Effector memory CD4-positive, alpha-beta T cell (primary cell): ENCODE measurements at places on chromosomes 12 and 14.

DNA sequence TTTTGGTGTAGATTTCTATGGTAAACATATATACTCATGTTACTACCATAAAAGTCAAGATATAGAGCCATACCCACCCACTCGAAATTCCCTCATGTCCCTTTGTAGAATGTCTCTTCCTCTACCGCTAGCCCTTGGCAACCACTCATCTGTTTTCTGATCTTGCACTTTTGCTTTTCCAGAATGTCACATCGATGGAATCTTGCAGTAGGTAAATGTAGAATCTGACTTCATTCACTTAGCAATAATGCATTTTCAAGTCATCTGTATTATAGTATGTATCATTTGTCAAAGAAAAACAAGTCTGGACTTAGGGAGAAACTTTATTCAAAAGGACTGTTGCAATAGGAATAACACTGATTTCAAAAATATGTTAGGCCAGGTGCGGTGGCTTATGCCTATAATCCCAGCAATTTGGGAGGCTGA lies 19.3 kb upstream of the CLEC2D start:
- no peak for DNase-seq

GRCh38 chr14:29462321-29462720 lies 465.3 kb downstream of the PRKD1 start:
- no peak for DNase-seq

DNA sequence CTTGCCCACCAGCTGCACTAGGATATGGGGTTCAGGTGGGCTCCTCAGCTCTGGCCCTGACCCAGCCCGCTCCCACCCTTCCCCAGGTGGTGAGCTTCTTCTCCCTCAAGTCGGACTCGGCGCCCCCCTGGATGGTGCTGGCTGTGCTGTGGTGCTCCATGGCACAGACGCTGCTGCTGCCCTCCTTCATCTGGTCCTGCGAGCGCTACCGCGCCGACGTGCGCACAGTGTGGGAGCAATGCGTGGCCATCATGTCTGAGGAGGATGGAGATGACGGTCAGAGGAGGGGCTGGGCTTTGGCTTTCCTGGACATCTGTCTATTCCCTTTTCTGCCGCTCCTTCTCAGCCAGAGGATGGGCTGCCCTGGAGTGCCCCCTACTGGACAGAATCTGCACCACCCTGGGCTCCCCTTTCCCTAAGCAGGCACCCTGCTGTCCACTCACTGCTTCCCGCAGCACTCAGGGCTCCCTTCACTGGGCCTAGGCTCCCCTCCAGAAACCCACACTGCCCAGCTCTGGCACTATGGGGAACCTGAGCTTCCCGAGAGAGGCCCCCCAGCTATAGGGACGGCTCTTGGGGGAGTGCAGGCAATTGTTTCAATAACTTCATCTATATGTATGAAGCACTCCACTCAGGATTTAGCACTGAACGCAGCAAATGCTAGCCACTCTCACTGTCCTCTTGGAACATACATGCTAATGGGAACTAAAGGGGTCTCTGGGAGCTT lies 2.6 kb upstream of the P3H3 start:
- peak; percentile 67 for DNase-seq

DNA sequence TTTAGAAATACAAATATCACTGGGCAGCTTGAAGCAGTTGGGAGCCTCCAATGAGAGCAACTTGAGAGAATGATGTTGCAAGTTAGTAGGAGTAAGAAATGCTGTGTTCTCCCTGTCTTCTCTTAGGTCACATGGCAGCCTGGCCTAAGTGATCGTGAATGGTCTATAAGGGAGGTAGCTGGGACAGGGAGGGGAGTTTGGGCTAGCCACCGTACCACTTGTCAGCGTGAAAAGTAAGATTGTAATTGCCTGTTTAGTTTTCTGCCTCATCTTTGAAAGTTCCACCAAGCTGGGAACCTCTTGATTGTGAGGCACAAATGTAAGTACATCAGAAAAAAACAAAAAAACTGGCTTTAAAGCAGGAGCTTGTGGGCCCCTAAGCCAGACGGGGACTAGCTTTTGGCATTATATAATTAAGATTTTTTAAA lies 36.4 kb downstream of the MDM2 start:
- no peak for DNase-seq

DNA sequence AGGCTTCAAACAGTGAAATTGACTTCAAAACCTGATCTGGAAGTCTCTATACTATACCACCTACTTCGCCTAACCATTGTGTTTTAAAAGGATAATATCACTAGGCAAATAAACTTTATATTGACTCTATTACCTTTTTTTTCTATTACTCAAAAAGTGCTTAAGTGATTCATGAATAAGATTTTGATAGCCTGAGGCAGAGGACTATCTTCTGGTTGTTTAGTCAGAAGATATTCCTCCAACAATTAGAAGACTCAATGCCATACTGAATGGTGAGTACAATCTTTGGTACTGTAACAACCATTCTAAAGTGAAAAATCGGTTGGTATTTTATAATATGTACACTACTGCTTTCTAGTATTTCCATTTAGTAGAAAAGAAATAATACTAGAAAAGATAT lies 22.8 kb downstream of the SLC6A15 start:
- no peak for DNase-seq

DNA sequence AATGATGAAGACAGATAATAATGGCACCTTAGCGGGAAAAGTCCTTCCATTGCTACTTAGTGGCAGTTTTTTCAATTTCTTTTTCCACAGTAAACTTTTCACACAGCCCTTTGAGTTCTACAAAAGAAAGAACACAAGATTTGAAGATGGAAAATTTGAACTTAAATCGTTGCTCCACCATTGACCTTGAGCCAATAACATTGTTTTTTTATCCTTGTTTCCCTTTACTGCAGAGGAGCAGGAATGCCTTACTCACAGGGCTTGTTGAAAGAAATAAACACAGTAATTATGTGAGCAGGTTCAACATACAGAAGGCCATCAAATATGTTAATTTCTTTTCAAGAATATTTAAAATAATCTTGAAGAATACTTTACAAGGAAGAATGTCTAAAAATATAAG lies 181.5 kb upstream of the KRR1 start:
- DNase-seq = no peak

GRCh38 chr12:122946690-122947341 lies 19.4 kb downstream of the ABCB9 start:
- DNase-seq = peak; percentile 49

- DNase-seq = peak; percentile 68
Measured at GRCh38 chr12:22046090-22046967, at the start of gene CMAS. CMAS (plus strand) TSS chr12:22046218; CDS start chr12:22046304, 86 bp downstream.
